ENCODE measurements at places on chromosomes 2 and 18. TPM values are rescaled to one million over a fixed set of nuclear protein-coding genes. Genes with fewer than 3 reads are reported as not detected.

Gene ZDBF2
- total RNA-seq: 44.5 TPM

Gene FRZB
- 5.5 TPM for total RNA-seq

Gene SESTD1
- total RNA-seq: 67.4 TPM

Gene NR4A2
- total RNA-seq: 2.5 TPM

Measured in diencephalon (tissue), 1 donor.